Activated T-helper 1 cell treated with anti-CD3 and anti-CD28 coated beads, Interleukin-2, amount 50 U/mL, for 16 hours (primary cell): ENCODE measurements at places on chromosomes 7 and 10.

GRCh38 chr10:120456626-120457430 is at the start of gene PLPP4:
PLPP4 (plus strand) TSS chr10:120457227; CDS start chr10:120457306, 79 bp downstream.
- DNase-seq, result no peak

GRCh38 chr7:148398844-148399365 is 191.7 kb upstream of the C7orf33 start:
- DNase-seq, result no peak

- DNase-seq, result no peak
Observed at GRCh38 chr10:35506741-35507140, 98.4 kb upstream of the GJD4 start.

GRCh38 chr7:33432821-33433220 is 303.5 kb downstream of the BBS9 start:
- no peak for DNase-seq

DNA sequence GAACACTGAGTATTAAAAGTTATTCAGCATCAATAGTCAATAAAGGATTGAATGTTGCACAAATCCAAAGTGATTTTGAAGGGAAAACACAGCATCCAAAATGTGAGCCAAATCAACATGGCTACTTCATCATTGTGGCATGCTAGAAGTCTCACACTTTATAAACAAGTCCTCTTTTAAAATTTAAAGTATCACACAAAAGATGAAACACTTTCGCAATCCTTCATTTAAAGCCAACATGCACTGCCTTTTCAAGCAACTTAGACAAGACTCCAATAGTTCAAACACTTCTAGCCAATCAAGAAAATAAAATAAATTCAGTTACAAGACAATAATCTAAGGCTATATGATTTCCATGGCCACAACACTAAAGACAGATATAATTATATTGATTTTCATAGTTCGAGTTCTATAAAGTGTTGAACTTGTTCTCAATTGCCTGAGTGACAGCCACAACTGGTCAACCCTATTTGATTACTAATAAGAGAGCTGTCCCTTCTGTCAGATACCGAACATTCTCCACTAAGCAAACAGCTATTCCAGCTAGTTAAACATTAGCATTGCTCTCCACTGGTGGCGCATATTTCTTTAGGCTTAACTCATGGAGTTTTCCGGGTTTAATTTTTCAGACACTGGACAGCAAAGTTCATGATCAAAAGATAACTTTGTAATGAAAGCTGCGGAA is 8.3 kb downstream of the EBF3 start:
- DNase-seq, result no peak

- DNase-seq, result no peak
Observed at GRCh38 chr7:13627455-13627854, 362.0 kb downstream of the ETV1 start.

- DNase-seq, result no peak
Observed at GRCh38 chr10:128642023-128642422, 515.8 kb upstream of the MKI67 start.

- DNase-seq, result no peak
Observed at GRCh38 chr7:151890355-151891004, 13.6 kb upstream of the PRKAG2 start.

DNA sequence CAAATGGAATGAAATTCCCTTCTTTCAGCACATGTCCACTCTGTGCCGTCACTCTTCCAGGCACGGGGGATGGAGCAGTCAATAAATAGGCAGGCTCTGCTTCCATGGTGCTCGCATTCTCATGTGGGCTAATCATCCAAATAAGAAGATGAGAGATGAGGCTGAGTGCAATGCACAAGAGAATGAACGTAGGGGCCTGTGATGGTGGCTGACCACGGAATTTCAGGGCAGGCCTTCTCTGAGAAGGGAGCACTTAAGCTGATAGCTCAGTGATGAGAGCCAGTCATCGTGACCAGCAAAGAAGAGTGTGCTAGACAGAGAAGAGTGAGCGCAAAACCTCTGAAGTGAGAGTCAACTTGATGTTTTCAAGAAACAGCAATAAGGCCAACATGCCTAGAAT is 47.9 kb downstream of the TAF3 start:
- DNase-seq, result no peak

GRCh38 chr7:135277161-135277560 is 43.5 kb downstream of the STRA8 start:
- no peak for DNase-seq

DNA sequence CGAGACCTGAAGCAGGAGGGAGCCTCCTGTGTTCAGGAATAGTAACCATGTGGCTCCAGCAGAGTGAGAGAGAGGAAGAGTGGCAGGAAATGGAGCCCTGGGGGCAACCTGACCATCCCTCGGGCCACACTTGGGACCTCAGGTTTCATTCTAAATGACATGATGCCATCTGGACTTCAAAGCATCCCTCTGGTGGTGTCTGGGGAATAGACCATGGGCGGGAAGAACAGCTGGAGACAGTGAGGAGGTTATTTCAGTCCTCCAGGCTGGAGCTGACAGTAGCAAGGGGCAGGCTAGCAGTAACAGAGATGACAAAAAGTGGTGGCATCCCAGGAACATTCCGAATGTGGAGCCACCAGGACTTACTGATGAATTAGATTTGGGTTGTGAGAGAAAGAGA is 44.8 kb downstream of the AKR1B1 start:
- no peak for DNase-seq

GRCh38 chr10:79380125-79380945 is 33.1 kb downstream of the PPIF start:
- no peak for DNase-seq

DNA sequence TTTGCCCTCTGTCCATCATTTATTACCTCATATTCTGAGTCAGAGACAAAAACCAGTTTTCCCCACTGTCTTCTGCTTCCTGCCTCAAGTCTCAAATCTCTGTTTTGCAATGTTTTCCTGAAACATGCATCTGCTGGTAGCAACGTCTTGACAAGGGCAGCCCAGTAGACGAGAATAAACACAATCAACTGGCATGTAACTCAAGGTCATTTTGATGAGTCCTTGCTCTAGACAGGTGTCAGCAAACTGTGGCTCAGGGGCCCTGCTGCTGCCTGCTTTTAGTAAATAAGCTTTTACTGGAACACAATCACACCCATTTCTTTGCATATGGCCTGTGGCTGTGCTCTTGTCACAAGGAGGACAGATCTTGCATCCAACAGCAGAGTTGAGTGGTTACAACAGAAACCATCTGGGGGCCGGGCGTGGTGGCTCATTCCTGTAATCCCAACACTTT is 59.8 kb downstream of the ITIH5 start:
- DNase-seq, result no peak

DNA sequence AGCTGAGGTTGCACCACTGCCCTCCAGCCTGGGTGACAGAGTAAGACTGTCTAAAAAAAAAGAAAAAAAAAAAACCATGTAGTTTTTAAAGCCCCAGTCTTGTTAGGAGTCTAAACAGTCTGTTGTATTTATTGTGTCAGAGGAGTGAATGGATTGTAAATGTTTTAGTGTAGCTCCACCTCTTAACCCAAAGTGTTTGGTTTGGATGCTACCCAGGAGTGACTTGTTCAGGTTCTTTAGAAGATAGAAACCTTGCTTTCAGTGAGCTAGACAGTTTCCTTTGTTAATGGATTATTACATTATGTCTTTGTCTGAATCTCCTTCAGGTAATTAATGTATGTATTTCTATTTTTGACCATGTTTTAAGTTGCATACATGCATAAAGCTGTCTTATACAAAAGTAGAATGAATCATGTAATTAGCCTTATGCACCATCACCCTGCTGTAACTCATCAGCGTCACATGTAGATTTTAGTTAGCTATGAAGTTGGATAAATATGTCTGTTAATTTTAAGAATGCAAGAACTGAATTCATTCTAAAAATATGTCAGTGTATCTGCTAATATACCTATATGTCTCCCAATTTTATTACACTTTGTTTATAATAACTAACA is 97.7 kb downstream of the TAF3 start:
- DNase-seq, result no peak

DNA sequence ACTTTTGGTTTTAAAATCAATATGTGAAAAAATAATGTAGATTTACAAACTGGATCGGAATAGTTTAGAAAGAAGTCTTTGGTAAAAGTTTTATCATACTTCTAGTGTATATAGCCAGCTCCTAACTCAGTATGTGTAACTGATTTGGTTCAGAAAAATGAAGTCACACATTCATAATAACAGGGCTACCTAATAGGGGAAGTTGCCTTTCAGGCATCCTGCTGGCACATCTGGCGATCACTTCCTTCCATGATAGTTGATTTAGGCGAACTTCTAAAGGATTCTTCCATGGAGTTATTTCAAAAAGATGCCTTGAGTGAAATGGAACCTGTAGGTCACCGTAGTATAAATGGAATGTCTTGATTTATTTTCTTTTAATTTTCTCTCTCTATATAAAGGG is 69.1 kb downstream of the SHH start:
- no peak for DNase-seq

DNA sequence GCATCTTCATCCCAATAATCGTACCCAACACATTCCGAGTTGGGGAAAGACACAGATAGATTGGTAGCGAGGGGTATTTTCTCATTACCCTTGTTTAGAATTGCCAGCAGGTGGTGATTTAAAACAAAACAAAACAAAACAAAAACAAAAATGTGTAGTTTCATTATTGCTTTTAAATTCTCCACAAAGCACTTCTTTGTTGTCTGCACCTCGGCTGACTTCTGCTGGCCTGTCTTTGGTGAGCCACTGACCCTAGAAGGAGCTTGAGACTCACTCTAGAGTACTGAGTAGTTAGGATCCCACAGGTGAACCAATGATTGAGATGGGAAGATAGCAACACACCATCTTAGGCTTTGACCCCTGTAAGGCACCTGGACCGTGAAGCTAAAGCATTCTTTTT is 105.4 kb upstream of the BET1 start:
- no peak for DNase-seq

GRCh38 chr10:71217266-71218045 is 5.1 kb downstream of the UNC5B start:
- DNase-seq, result no peak

DNA sequence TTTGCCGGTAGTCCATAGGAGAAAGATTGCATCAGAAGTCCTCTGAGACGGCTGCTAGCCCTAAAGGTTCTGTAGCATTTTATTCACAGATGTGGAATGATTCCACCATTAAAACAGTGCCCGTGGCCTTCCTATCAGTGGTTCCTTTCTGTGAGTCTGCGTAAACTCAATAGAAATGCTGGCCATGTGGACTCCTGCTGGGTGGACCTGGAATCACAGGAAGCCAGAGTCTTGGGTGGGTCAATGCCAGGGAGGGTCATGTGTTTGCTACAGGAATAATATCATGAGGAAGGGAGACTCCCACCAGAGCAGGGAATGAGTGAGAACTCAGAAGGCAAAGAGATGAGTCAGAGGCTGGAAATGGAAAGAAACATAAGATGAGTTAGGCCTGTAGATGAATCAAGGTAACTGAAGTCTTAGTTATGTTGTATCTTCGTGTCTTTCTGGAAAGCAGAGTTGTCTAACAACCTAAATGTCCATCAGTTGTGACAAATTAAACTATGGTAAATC is 410.4 kb upstream of the AUTS2 start:
- DNase-seq, result no peak

GRCh38 chr10:130914367-130914766 is 397.2 kb downstream of the TCERG1L start:
- DNase-seq, result no peak

DNA sequence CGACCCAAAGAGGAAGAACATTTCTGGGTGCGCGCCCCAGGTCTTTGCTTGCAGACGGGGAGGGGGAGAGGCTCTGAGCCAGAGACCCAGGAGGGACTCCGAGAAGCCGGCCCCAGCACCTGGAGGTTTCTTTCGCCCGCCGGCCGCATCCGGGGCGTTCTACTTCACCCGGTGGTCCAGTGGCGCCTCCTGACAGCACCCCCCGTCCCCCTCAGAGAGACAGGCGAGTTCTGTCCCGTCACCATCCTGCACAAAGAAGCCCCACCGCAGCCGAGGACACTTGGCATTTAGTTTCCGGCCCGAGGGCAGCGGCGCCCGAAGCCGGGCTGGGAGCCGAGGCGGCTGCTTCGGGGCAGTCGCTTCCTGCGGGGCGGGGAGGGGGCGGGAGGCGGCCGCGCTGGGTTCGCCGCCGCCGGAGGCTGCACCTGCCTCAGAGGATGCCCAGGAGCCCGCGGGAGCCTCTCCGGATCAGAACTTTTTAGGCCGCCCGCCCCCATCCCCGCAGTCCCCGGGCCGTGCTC is at the start of gene TMEM178B:
Gene TMEM178B, plus strand, starts transcription at position 424 of the 521 bp plus-strand sequence.
- no peak for DNase-seq

- DNase-seq, result no peak
Observed at GRCh38 chr10:132429281-132430230, 32.6 kb downstream of the PWWP2B start.
